ENCODE measurements at places on chromosomes 6 and 20.

GRCh38 chr20:8400486-8400885 is 268.4 kb downstream of the PLCB1 start:
- DNase-seq, result no peak

DNA sequence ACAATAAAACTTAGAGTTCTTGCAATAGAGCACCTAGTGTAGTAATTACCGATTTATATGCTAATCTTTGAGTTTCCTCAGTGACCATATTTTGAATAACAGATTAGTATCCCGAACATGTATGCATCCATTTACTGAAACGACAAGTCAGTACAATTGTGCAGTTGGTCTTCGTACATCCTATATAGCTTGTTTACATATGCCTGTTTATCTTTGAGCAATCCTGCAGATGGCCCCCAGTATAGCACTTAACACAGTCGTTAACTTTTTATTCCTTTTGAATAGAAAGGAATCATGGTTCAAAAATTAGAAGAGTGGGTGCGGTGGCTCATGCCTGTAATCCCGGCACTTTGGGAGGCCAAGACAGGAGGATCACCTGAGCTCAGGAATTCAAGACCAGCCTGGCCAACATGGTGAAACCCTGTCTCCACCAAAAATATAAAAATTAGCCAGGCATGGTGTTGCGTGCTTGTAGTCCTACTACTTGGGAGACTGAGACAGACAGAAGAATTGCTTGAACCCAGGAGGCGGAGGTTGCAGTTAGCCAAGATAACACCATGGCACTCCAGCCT is 6.6 kb downstream of the SRSF6 start:
- no peak for DNase-seq

GRCh38 chr6:51855310-51856082 is 231.9 kb downstream of the PKHD1 start:
- DNase-seq, result no peak

- DNase-seq, result peak; percentile 53
Measured at GRCh38 chr6:41936073-41936837, 5.4 kb downstream of the CCND3 start.

- no peak for DNase-seq
Measured at GRCh38 chr20:18577942-18578341, 9.9 kb upstream of the DTD1 start.

- DNase-seq, result no peak
Measured at GRCh38 chr6:55705451-55706440, 126.8 kb upstream of the HMGCLL1 start.

- DNase-seq, result no peak
Measured at GRCh38 chr6:47687432-47687831, 10.9 kb upstream of the ADGRF4 start.

DNA sequence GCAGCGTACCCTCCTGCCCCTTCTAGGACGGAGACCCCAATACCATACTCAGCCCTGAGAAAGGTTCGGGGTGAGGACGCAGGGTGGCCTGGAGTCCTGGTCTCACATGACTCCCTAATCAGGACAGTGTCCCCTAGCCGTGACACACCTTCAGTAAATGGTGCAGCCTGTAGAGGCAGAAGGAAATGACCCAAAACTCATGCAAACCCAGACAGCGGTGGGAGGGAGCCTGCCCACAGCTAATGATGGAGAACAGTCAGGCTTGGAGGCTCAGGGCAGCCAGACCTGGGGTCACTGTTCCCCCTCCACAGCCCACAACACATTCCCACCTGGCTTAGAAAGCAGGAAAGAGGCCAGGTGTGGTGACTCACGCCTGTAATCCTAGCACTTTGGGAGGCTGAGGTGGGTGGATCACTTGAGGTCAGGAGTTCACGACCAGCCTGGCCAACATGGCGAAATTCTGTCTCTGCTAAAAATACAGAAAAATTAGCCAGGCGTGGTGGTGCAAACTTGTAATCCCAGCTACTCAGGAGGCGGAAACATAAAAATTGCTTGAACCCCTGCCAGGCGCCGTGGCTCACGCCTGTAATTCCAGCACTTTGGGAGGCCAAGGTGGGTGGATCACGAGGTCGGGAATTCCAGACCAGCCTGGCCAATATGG is 8.8 kb upstream of the HMGA1 start:
- DNase-seq, result no peak

DNA sequence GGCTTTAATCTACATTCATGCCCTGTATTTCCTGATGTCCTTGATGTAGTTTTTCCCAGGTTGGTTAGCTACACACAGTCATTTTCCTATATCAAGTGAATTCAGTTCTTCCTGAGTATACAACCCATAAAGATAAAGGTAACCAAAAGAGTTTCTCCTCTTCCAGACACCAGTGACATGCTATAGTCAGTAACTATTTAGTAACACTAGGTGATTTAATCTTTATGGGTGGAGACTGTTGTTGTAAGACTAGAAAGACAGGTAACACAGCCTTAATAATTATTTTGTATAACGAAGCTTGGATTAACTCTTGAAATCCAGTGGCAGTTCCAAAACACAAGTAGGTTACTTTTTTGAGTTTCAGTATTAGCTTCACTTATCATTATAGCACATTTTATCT is 17.6 kb downstream of the MCUR1 start:
- DNase-seq, result no peak

- DNase-seq, result no peak
Measured at GRCh38 chr6:106141441-106142237, 55.5 kb downstream of the PRDM1 start.

GRCh38 chr6:33620158-33620855 is 815 bp upstream of the ITPR3 start:
- no peak for DNase-seq

GRCh38 chr20:36658300-36658699 is 12.3 kb upstream of the SLA2 start:
- no peak for DNase-seq

DNA sequence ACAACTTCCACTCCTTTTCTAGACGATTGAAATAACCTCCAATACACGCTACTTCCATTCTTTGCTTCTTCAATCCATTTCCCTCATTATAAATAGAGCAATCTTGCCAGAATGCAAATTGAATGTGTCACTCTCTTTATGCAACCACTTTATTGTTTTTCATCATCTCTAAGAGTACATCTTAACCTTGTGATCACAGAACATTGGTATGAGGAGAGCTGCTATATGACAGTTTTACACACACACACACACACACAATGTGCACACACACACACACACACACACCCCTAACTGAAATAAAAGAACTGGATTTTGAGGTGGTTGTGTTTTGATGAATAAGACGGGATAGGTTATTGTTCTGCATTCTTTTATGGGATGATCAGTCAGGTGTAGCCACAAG is 187.0 kb downstream of the HDGFL1 start:
- no peak for DNase-seq

GRCh38 chr20:62342910-62343309 is 24.2 kb downstream of the LAMA5 start:
- DNase-seq, result no peak

GRCh38 chr6:8707956-8708772 is 272.8 kb upstream of the SLC35B3 start:
- no peak for DNase-seq

DNA sequence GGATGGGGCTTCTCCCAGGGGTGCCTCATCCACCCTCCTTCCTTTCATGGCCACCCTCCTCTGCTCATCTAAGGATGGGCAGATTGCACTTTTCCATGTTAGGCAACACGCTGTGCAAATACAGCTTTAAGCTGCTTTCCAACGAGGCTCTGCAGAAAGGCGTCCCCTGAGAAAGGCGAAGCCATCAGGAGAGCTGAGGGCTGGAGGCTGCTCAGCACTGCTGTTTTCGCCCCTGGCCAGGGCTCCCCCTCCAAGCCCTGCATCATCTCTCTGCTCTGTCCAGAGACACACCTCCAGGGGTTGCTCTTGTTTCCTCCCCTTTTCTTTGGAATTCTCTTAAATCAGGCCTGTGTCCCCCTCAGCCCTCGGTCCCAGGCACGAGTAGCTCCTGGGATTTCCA is 526.1 kb downstream of the CDH26 start:
- DNase-seq, result no peak

GRCh38 chr20:10795286-10796026 is 121.7 kb upstream of the JAG1 start:
- no peak for DNase-seq

DNA sequence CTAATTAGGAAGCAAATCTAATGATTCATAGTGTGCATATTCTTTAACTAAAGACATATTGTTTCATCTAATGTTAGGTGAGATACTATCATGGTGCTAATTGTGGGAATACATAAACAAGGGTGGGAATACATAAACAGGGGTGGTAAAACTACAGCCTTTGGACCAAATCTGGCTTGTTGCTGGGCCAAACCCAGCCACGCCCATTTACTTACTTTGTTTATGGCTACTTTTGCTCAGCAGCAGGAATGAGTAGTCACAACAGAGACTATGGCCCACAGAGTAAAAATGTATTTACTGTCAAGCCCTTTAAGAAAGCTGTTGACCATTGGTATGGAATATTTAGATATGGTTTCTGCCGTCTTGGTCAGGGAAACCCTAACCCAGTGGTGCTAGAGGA is 31.7 kb downstream of the FAM135A start:
- no peak for DNase-seq

DNA sequence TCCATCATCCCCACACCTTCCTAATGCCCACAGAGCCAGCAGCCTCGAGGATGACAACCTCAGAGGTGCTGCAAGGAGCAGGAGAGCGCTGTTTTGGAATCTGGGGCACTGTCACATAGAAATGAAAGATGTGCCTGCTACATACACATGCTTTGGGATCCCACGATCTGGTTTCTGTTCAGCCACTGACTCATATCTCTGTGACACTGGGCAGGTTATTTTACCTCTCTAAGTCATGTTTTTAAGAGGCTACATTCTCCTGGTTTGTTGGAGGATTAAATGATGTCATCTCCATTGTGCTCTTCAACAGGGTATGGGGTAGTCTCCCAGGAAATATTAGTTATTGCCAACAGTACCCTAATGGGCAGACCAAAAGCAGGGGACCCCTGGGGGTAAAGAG is 32.6 kb upstream of the TAB2 start:
- no peak for DNase-seq

DNA sequence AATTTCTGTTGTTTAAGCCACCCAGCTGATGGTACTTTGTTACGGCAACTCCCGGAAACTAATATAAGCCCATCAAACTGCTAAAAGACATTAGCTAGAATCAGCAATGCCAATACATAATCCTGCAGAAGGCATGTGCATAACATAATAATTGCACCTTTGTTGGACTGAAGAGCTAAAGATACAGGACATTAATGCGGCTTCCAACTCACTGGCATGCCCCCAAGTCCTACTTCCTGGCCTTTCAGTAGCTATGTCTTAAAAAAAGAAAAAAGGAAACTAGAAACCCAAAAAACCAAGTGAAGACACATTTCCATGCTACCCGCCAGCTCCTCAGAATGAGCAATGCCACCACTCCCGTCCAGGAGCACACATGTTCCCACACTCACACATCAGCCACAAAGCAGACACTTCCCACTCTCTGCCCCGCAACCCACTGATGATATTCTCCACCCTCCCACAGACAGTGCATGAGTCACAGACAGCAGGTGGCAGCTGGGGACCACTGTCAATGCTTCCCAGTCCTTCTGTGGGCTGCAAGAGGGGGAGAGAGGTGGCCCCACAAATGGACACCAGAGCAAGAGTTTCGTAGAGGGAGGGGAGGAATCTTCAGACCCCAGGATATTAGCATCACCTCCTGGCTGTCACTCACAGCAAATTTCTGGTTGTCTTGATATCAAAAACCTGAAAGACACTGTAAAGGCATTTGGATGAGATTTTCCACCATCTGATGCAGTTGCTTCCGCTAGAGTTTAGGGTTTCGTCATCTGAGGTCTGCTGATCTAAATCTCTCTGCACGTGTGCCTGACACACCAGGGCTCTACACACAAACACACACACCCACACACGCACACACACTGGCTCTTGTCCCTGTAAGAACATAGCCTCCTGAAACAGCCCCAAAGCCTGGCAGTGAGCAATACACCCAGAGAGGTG is 32.8 kb downstream of the GFOD1 start:
- DNase-seq, result peak; percentile 67

GRCh38 chr20:10306440-10307358 is 88.1 kb downstream of the SNAP25 start:
- no peak for DNase-seq
